ENCODE measurements at places on chromosomes 5 and 9.

DNA sequence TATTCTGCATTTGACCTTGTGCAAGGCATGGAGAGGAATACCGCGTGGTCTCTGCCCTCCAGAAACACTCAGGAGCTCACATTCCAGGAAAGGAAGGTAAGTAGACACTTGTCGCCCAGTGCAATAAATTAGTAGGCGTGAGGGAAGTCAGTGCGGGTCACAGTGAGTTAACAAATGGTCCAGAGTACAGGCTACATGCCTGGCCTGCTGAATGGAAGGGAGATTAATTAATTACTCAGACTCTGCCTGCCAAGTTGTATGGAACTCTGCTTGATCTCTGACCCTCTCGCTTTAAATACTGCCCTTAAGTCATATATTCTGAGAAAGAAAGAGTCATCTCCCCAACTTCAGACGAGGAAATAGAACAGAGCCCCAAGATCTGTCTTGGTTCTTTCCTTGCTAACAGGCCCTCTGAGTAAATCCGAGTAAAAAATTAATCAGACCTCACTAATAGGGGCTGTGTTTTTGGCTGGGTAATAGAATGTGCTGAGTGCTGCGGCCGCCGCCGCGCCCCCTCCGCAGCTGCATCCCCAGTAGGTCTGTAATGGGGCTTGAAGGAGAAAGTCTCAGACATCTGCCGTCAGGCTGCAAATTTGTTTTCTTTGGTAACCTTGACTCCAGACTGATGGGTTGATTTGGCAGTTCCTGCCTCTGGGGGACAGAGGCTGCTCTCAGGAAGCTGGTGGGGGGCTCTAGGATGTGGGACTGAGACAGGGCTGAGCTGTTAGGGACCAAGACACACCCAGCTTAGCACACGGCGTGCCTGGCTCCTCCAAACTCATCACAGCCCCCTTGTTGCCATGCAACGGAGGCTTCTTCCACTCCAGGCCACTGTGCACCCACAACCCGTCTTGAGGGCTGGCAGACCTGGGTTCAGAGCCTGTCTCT is 144.4 kb downstream of the NSG2 start:
- no peak for DNase-seq

DNA sequence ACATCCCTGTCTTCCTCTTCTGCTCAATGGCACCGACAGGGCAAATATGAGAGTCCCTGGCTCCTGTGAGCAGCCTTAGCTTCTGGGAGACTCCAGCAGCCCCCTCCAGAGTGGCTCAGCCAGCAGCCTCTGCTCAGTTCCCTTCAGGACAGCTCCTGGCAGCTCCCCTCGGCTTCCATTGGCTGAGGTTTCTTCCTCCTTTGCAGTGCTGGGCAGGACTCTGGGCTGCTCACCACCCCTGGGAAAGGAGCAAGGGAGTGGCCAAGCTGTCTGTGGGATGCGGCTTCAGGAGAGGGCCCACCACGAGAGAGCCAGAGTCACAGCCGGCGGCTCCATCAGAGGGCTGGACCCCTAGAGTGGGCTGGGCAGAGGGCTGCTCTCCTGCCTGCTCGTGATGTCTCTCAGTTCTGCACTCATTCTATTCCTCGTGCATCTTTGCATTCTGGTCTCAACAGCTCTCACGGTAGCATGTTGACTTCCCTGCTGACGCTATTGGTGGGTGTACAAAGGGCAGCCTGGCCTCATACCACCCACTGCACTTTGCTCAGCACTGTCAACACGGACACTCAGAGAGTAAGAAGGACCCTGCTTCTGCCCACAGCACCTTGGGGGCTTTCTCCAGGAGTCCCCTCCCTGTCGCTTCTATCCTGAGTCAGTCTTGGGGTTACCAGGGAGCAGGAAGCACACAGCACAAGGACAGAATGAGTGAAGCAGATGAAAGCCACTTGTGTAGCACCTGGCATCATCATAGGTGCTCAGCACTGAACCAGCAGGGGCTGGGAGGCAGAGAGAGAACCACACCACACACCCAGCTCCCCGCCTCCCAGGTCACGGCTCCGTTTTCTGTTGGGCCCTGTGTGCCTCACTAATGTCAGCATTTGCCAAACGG is 80.9 kb upstream of the ALDH1B1 start:
- no peak for DNase-seq

DNA sequence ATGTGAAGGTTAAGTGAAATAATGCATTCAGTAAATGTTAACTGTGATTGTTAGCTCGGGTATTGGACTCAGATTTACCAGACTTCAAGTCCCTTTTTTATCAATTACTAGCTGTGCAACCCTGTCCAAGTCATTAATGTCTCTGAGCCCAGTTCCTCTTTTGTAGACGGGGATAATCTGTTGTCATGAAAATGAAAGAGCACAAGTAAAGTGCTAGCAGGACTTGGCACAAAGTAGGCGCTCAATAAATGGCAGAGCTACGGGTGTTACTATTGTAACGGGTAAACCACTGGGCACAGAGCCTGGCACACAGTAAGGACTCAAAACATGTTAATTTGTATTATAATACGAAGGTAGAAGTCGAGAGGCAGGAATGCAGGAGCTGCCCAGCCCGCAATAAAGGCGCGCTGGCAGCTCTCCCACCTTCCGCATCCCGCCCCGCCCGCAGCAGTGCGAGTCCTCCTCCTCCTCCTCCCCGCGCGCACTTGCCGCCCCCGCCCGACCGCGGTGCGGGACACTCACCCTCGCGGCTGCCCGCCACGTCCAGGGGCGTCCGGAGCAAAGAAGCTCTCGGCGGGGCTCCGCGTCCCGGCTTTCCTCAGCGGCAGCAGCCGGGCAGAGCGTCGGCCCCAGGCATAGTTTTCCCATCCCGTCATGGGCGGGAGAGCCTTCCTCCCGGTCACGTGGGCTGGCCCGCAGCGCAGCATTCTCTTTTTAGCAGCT is at the start of gene C1QTNF2:
Gene C1QTNF2 (minus strand): TSS at position 637 of the 723 bp plus-strand sequence. CDS start 15,615 bp downstream, outside the sequence.
- DNase-seq, result no peak

DNA sequence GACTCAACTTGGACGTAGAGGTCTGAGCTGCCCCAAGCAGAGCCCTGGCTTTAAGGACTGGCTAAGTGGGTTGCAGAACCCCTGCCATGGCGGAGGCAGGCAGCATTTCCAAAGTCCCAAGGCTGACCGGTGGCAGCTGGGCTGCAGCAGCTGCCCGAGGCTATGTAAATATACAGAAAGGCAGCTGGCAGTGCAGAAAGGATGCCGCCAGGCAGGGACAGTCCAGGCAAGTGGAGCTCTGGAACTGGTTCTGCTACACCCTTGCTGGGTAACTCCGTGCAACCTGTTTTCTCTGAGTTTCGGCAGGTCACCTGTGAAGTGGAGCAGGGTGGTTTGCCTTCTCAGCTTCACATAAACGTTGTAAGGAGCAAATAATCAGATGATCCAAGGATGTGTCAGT is 46.0 kb downstream of the SHB start:
- DNase-seq, result no peak

DNA sequence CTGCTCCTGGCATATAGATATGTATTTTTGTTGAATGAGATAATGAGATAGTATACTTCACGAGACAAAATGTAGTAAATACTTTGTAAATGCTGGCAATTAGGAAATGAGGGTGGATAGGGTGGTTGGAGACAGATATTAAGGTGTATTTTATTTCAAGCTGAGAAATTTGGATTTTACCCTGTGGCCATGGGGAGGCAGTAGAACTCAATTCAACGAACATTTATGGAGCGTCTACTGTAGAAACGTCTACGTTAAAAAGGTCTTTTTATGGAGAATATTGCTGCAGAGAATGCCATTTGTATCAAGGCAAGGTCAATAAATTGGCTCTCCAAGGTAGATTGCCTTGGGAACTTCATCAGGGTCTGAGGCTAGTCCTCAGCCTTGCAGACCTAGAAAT is 21.5 kb upstream of the RALGPS1 start:
- DNase-seq, result no peak

All from stimulated activated CD4-positive, alpha-beta T cell treated with anti-CD3 and anti-CD28 coated beads, Interleukin-4, amount 100 ng/mL, for 24 hours (primary cell).